Tongue (tissue), 3 donors: ENCODE measurements at places on chromosomes 16 and 17. TPM values are rescaled to one million over a fixed set of nuclear protein-coding genes. Genes with fewer than 3 reads are reported as not detected.

DNA sequence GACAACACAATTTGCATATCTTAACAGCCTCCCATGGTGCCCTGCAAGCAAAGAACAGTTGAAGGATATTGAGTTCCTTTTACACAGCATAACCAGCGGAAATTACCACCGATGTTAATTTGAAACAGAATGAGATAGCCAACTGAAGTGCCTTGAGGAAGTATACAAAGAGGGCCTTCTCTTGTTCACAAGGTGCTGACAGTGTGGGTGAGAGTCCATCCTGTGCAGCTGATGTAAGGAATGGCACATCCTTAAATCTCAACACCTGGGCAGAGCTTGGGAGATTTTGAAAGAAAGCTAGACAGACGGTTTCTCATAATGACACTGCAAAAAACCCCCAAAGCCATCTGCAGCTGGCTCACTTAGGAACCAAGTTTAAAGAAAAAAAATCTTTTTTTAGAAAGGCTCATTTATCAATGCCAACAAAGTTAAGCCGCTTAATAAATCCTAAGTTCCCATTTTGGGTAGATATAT lies 818.6 kb downstream of the KCNJ2 start:
- no peak for DNase-seq

GRCh38 chr17:36703860-36704266 lies 102.5 kb downstream of the MRM1 start:
- peak; percentile 83 for DNase-seq

GRCh38 chr17:74394275-74394950 lies 27.1 kb downstream of the GPR142 start:
- DNase-seq = peak; percentile 24

Gene GUCY2D
- total RNA-seq = not detected
